ENCODE measurements at places on chromosomes 4 and X. TPM values are rescaled to one million over a fixed set of nuclear protein-coding genes. Genes with fewer than 3 reads are reported as not detected.

The GLRB gene
- total RNA-seq: 0.54 TPM

The TBC1D19 gene
- 25.0 TPM for total RNA-seq

DNA sequence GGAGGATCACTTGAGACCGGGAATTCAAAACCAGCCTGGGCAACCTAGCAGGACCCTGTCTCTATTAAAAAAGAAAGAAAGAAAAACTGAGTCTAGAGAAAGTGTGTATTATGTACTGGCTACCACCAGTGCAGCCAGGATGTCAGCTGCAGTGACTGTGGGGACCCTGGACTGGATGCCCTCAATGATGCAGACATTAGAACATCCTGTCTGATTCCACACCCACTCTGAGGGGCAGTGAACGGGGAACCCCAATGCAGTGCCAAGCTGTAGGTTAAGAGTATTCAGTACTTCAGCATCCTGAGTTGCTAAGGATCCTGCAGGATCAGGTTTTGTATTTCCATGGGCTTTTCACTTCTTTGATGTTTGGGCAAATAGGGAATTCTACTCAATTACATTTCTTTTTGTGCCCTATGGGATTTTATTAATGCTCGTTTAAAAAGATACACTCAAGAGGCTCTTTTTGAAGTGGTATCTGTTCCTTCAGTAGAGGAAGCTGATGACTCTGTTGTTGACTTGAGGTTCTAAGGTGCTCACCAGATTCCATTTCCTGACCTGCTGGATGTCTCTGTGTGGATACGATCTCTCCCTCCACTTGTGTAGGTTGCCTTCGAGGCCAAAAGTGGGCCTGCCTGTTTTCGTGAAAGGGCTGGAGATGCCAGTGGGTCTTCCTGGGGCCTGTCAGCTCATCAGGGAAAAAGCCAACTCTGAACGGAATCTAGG is 85.9 kb upstream of the CLCN4 start:
- no peaks in the 10 kb centered on the region for H3K4me1 ChIP-seq
- no peaks in the 10 kb centered on the region for H3K27me3 ChIP-seq
- DNase-seq: no peak
- no peaks in the 10 kb centered on the region for H3K36me3 ChIP-seq

GRCh38 chr4:86685401-86685800 is 91.3 kb downstream of the PTPN13 start:
- H3K4me3 ChIP-seq: no peak overlapping the region
- no peaks in the 10 kb centered on the region for H3K27me3 ChIP-seq
- no peaks in the 10 kb centered on the region for H3K4me1 ChIP-seq
- no peaks in the 10 kb centered on the region for H3K36me3 ChIP-seq

The RPL10 gene
- total RNA-seq: 6,548 TPM

- no peaks in the 10 kb centered on the region for H3K36me3 ChIP-seq
- no peak for DNase-seq
- peaks cover 42% of the 10 kb centered on the region for H3K4me1 ChIP-seq
- H3K4me3 ChIP-seq: no peak overlapping the region
Measured at GRCh38 chr4:139889901-139890300, 224.3 kb downstream of the MGST2 start.

The CAPN6 gene
- total RNA-seq: 1.4 TPM

DNA sequence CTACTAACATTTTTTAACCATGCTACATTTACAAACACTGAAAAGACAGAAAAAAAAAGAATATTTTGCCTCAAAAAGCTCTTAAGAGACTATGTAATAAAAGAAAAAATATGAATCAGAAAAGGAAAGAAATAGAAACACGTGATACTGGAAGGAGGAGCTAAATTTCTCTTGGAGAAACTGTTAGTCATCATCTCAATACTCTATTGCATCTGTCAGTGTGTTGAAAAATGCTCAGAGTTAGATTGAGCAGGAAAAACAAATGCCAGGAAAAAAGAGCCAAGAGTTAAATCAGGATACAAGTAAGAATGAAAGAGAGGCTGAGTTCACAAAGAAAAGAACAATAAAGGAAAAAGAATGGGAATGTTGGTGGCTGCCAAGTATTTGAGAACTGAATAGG is 2.6 kb downstream of the RAB28 start:
- peaks cover 16% of the 10 kb centered on the region for H3K4me1 ChIP-seq
- no peaks in the 10 kb centered on the region for H3K27me3 ChIP-seq
- no peak for DNase-seq

Data from thyroid gland (tissue), 4 donors.